ENCODE measurements at places on chromosomes 1 and 21. TPM values are rescaled to one million over a fixed set of nuclear protein-coding genes. Genes with fewer than 3 reads are reported as not detected.

- no peak overlapping the region for H3K4me3 ChIP-seq
- no peaks in the 10 kb centered on the region for H3K4me1 ChIP-seq
- H3K27ac ChIP-seq = no peak overlapping the region
- no peaks in the 10 kb centered on the region for H3K36me3 ChIP-seq
Observed at GRCh38 chr1:159077120-159077961, 775 bp upstream of the AIM2 start.

DNA sequence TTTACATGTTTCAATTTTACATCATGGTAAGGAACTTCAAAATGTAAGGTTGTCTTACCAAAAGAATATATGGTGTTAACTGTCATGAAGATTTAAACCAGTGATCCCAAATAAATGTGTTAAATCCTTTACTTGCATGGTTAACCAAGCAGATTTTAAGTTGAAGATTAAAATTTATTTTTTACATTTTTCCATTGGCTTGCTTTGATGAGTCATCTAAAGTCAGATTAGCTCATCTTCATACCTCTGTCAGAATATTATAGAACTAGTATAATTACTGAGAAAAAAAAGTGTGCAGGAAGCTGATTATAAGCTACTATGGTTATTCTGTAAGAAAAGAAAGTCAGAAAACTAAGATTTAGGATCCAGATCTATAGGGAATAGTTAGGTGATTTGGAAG is 95.3 kb upstream of the DPH5 start:
- H3K27ac ChIP-seq = no peak overlapping the region
- no peak overlapping the region for H3K4me3 ChIP-seq
- no peak for DNase-seq
- no peaks in the 10 kb centered on the region for H3K36me3 ChIP-seq
- no peaks in the 10 kb centered on the region for H3K4me1 ChIP-seq

DNA sequence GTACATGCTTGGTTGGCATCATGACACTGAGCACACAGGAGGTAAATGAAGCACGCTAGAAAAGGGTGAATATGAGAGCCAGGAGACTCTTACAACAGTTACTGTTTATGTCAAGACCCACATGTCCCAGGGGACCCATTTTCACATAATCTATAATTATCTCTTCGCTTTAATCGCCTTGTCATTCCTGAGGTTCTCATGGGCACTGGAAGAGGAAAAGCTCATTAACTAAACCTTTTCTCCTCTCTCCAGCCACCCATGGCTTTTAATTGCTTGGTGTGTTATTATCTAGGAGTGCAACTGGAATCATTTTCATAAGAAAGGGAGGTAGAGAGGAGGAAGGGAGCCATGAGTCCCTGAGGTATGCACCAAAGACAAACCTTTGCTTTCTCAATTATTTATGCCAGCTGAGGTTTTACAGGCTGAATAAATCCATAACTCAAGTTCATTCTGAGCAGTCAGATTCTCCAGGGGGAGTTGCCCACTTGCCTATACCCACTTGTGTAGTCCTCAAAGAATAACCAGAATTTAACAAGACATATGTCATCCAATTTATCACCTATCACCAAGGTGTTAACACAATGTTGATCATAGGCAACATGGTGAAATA is 77.4 kb downstream of the ACBD6 start:
- H3K27me3 ChIP-seq = no peaks in the 10 kb centered on the region
- H3K4me1 ChIP-seq = no peaks in the 10 kb centered on the region
- H3K4me3 ChIP-seq = no peak overlapping the region
- no peaks in the 10 kb centered on the region for H3K36me3 ChIP-seq

Gene DCST1
- not detected for total RNA-seq
